ENCODE measurements at places on chromosomes 4 and X.

GRCh38 chrX:964831-965416 is 247.5 kb downstream of the CRLF2 start:
- no peak for DNase-seq

GRCh38 chrX:109440475-109440874 is 41.4 kb downstream of the GUCY2F start:
- DNase-seq: no peak

GRCh38 chrX:104104676-104105075 is 7.6 kb upstream of the ZCCHC18 start:
- no peak for DNase-seq

DNA sequence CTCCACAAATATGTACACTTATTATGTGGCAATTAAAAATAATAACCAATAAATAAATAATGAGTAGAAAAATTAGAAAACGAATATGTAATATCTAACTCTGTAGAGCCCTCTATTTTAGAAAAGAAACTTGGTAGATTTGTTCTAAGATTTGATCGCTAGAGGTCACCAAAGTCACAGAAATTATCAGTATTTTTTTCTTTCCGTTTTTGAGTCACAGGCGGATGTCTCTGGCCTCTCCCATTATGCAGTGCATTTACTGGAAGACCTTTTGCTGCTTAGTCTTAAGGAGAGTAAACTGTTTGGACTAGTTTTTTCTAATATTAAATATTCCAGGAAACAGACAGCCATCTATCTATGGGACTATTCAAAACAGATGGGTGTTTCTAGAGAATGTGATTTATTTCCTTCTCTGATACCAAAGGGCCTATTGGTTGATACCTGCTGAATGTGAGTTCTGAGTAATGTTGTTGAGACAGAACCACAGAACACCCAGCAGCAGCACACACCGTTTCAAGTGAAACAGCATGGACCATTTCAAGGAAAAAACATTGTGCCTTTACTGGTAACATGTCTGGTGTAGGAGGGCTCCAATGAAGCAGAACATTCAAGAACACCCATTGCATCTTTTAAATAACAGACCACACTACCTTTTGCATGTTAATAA is 34.0 kb upstream of the GYPA start:
- peak; percentile 49 for DNase-seq

GRCh38 chr4:84503495-84504437 is 4.7 kb upstream of the NKX6-1 start:
- DNase-seq: peak; percentile 76

GRCh38 chr4:22129454-22130029 is 181.0 kb upstream of the KCNIP4 start:
- peak; percentile 65 for DNase-seq

- no peak for DNase-seq
These were observed 48.6 kb upstream of the NAP1L5 start for GRCh38 chr4:88746206-88746605.

All from iPS-NIHi11 (cell line).